ENCODE measurements at places on chromosomes 1 and 21.

- no peak for DNase-seq
These were observed 8.4 kb downstream of the MYBPH start for GRCh38 chr1:203167026-203167912.

- no peak for DNase-seq
These were observed 89.5 kb downstream of the DENND1B start for GRCh38 chr1:197685785-197686184.

DNA sequence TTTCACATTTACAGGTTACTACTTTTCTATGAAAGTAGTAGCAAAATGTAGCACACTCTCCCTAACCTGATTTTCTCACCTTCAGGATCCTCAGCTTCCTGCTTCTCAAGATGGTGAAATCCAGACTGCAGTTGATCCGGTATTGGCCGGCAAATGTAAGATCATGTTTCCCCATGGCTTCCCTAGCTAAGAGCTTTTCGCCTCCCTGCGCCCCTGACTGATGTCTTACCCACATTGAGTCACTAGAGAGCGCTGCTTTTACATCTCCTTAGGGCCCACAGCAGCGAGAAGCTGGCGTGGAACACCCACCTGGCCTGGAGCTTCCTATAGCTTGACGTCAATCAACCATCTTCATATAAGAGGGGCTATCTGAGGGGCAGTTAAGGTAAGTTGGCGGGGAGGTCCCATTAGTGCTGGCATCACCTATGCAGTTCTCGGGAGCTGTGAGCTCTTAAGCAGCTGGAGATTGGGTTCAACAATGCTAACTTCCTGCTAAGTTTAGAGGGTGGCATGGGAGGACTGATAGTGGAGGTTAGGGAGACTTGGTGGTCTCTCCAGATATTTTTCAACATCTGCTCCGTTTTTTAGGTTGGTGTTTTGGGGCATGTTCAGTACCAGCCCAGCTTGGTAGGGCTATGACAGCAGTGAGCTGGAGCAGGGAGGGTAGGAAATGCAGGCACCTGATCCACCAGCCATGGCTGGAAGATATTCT is 5.5 kb downstream of the PTPN7 start:
- DNase-seq = no peak

GRCh38 chr1:58548371-58548770 is 1.8 kb upstream of the OMA1 start:
- no peak for DNase-seq

DNA sequence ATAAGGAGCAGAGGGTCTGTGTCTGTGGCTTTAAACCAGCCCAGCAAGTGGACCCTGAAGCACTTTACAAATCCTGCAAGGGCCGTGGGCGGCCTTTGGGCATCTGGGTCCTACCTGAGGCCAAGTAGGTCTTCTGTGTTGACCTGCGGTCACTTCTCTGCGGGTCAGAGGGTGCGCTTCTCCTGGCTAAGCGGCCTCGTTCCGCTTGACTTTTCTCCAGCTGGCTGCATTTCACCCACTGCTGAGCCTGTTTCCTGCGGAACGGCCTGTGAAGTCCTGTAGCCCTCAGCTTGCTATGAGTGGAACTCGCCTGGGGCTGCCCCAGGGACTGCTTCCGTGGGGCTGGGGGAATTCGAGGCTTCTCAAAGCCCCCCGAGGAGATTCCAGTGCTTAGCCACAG is 43.3 kb downstream of the SLC37A1 start:
- DNase-seq = no peak

DNA sequence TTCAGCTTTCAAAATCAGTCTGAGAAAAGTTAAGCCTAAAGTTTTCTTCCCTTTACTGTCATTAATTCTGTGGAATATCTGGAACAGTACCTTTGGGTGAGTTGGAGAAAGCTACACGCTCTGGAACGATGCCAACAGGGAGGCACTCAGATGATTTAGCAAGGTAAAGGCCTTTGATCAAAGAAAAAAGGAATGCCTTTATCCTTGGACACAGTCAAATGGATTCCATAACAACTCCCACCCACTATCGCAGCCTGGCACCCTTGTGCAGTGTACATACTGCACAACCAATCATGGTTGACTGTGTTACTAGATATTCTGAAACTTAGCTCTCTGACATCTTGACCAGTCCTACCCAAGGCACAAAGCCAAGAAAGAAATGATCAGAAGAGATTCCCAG is 218.7 kb downstream of the PATJ start:
- no peak for DNase-seq

- no peak for DNase-seq
These were observed 40.7 kb downstream of the CASQ2 start for GRCh38 chr1:115727706-115728249.

DNA sequence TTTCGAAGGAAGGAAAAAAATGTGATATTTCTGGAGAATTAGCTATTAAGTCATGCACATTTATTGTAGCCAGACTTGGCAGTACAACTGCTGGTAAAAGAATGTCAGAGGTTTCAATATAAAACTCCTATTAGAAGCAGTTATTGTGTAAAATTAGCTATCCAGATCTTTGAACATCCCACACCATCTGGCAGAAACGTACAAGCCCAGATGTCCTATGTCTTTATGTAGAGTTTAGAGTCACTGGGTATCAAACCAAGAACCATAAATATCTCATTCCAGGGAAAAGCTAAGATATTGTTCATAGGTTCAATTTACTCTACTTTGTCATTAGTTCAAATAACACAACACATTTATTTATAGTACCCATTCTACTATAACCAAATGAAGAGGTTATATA is 31.4 kb downstream of the OLFM3 start:
- DNase-seq = no peak

DNA sequence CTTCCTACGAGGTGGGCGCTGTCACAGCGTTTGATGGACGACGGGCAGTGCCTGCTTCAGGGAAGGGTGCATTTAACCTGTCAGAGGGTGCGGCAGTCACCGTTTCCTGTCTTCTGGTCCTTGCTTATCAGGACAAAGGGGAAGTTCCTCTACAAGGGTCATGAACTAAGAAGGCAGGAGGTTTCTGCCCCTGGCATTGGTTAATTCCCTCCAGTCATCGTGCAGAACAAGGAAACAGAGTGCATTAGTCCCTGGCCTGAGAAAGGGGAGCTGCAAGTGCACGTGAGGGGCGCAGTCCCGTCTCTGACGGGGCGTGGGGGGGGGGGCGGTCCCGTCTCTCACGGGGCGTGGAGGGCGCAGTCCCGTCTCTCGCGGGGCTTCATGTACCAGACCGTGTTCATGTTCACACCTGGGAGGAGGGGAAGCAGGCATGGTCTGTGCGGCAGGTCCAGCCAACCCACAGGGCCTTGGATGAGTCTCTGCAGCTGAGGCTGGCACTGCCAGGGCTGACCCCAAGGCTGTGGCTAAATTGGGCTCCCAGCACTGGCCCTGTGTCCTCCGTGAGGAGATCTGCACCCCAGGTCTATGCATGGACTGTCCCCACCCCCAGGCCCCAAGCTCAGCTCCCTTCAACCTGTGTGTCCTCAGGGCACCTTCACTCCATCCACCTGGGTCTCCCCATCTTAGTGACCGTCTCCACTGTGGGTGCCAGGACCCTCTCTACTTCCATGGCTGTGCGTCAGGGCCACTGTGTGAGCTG is 89.2 kb upstream of the COL6A1 start:
- no peak for DNase-seq

DNA sequence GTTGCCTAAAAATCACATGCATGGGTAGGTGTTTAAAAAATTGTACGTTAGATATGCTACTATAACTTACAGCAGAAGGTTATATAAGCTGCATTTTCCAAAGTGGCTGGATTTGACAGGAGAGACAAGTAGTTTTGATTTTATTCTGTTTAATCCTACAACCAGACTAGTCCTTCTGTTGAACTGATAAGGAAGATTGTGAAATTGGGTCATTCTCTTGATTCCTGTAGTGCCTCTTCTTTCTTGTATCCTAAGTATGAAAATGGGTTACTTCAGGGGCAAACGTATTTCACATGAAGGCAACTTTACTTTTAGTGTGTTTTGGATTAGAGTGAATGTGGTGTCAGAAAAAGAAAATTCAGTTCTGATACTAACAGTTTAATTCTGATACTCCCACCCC is 19.0 kb downstream of the CDC42 start:
- DNase-seq = no peak

- DNase-seq = no peak
These were observed 19.1 kb upstream of the IKBKE start for GRCh38 chr1:206451134-206451686.

DNA sequence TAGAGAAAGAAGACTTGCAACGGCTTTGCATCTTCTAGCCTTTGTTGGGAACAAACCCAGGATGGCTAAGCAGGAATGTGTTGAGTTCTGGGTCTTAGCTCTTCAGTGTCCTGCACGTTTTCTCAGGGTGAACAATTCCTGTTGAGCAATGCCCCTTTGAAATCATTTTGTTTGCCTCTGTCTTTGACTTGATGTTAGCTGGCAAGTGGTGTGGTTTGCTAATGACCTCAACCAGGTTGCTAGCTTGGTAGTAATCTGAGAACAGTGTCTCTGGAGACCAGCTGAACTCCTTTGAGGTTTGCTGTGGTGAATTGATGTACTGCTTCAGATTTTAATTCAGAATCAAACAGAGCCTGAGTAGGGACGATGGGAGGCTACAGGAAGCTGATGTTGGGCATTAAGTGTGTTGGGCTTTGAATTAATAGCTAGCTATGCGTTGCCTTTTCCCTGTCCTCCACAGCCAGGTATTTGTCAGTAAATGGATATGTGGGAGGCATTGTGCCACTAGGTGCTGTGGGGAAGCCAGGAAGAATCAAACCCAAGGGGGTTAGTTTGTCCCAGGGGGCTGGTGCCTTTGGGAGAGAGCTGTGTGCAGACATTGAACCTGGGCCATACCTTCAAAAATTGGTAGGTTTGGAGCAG is 23.3 kb upstream of the SRSF10 start:
- no peak for DNase-seq
